CD4-positive, alpha-beta T cell treated with Interleukin-4 for 4 hours (primary cell): ENCODE measurements at places on chromosomes 6 and 20.

GRCh38 chr20:11686820-11687543 is 230.7 kb upstream of the BTBD3 start:
- no peak for DNase-seq

- DNase-seq = peak; percentile 62
These were observed 119.4 kb downstream of the NCOA3 start for GRCh38 chr20:47620808-47621805.

- DNase-seq = no peak
These were observed 348.0 kb upstream of the JARID2 start for GRCh38 chr6:14897831-14898230.

GRCh38 chr6:44122801-44123200 is 4.5 kb downstream of the MRPL14 start:
- peak; percentile 48 for DNase-seq

GRCh38 chr6:87308970-87309369 is 13.4 kb upstream of the SMIM8 start:
- DNase-seq = no peak

- DNase-seq = no peak
These were observed 126.1 kb downstream of the PLCB4 start for GRCh38 chr20:9195031-9195430.

DNA sequence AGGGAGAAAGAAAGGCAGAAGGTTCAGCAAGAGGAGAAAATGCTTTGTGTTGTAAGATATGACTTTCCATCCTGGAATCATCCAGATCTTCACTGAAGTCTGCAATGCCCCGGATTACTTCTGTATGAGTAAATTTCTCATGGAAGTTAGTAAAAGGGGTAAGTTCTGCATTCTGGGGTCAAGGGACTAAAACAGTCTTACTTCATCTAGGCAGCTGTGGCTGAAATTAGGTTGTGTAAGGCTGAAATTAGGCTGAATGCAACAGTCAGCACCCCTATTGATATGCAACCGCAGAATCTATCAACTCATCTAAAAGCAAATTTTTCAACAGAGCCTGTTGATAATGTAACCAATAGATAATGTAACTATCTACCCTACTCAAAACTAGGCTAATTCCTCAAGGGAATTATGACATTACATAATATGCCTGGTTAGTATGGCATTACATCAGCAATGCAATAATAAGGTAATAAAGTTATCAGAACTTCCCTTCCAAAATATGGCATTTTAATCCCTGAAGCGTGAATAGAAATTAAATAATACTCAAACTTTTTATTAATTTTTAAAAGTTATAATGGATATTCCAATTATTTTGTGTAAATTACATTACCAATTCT is 671.7 kb upstream of the CITED2 start:
- no peak for DNase-seq

GRCh38 chr20:41086402-41087324 is 50.7 kb upstream of the PLCG1 start:
- DNase-seq = no peak

GRCh38 chr20:2089447-2089846 is 12.2 kb upstream of the STK35 start:
- no peak for DNase-seq

DNA sequence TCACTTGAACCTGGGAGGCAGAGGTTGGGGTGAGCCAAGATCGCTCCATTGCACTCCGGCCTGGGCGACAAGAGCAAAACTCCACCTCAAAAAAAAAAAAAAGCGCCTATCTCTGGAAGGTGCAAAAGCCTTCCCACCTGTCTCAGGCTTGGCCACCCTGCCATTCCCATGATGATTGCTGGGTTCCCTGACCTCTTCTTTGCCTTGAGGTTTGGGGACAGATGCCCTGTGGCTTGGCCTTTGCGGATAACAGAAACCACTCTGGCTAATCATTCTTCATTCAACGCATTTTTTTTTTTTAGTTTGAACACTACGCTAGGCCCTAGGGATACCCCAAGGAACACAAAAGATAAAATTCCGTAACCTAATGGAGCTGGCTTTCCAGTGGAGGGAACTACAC is 6.8 kb upstream of the HMGA1 start:
- no peak for DNase-seq

- DNase-seq = peak; percentile 46
These were observed 792 bp upstream of the MICA start for GRCh38 chr6:31402324-31403282.

DNA sequence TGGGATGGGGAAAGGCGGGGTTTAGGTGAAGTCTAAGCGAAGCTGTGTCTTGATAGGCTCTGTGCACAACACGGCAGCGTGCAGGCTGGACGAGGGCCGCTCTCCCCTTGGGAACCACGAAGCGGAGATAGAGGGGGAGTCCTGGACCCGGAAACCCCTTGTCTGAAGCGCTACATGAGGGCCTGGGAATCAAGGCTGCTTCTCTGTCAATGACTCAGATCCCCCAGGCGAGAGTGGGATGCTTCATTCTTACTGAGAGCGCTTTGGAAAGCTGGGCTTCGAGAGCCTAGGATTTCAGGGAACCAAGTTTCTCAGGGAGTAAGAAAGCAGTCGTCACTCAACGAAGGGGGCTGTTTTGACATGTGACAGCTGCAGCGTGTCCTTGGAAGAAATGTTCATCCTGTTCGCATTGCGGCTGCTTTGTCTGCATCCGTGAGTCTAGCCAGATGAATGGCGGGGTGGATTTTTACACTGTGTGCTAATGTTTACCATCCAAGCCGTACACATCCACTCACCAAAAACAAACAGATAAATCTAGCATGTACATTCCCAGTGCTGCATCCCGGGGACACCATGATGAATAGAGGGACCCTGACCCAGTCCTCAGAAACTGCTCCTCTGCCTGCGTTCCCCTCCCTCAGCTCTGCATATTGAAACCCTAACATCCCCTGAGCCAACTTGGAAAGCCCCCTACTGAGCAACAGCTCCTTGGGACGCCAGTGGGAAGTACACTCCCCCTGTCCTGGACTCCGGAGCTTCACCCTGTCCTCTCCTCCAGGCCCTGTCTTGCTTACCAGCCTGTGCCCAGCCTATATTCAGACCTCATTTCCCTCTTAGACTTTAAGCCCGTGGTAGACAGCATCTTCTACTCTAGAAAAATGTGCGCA is 24.5 kb upstream of the RTF2 start:
- DNase-seq = no peak

DNA sequence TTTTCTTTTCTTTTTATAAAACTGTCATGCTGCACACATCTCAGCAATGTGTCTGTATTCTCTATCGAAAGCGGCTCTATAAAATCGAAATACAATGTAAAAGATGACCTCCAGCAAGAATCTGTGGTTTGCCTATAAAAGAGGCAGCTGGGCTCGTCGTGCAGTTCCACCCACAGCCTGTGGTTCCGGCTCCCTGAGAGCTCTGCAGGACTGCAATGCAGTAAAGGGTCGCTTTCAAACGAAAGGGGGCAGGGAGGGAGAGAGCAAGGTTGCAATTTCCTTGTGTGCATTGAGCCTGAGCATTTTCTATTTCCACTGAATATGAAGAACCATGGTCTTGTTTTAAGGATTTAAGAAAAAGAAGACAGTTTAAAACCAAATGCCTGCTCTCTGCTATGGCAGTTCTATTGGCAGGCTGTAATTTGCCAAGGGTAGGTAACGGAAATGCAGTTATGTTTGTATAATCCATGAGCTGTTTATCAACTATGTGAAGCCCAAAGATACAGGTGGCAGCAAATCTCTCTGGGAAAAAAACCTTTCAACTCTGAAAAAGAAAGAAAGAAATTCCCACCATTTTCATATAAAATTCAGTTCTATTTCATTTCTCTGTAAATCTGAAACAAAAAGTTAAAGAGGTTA is 236.5 kb downstream of the HACE1 start:
- no peak for DNase-seq

DNA sequence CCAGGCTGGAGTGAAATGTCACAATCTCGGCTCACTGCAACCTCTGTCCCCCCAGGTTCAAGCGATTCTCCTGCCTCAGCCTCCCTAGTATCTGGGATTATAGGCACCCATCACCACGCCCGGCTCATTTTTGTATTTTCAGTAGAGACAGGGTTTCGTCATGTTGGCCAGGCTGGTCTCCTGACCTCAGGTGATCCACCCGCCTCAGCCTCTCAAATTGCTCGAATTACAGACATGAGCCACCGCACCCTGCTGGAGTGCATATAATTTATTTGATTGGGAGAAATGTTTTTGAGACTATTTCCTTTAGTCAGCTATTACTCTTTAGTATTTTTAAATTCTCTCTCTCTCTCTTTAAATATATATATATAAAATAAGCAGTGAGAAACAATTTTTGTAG is 29.8 kb downstream of the FAM83B start:
- DNase-seq = no peak

DNA sequence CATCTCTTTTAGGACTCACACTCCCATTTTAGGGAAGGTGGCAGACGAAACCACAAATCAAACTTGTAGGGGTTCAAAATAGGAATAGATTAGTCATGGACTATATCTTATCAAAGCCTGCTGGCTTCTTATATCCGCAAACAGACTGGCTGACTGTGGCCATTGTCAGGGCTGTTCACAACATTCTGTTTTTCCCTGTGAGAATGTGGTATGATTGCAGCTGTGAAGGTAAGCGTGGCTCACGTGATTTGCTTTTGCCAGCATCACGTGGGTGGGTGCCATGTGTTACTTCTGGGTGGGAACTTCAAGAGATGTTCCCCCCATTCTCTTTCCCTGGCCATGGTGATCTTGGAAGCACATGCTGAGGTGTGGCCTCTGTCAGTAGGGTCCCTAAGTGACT is 5.9 kb downstream of the IP6K3 start:
- DNase-seq = no peak

GRCh38 chr6:53241938-53242337 is 93.3 kb upstream of the GCM1 start:
- DNase-seq = no peak

DNA sequence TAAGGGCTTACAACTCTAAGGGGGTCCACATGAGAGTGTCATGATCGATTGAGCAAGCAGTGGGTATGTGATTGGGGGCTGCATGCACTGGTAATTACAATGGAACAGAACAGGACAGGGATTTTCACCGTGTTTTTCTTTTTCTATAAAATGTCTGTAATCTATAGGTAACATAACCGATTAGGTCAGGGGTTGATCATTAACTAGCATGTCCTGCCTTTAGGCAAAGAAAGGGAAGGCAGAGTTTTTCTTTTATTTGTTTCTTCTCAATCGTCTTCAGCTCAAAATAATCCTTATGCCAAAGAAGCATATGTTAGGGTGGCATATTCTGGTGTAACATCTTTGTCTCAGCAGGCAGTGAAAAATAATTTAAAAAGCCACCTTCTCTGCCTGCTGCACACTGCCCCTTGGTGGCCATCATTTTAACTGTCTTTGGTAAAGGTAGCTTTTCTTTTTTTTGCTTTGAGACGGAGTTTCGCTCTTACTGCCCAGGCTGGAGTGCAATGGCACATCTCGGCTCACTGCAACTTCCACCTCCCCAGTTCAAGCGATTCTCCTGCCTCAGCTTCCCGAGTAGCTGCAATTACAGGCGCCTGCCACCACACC is 9.7 kb upstream of the CEP43 start:
- peak; percentile 58 for DNase-seq

GRCh38 chr6:145761584-145761983 is 26.3 kb upstream of the EPM2A start:
- no peak for DNase-seq

DNA sequence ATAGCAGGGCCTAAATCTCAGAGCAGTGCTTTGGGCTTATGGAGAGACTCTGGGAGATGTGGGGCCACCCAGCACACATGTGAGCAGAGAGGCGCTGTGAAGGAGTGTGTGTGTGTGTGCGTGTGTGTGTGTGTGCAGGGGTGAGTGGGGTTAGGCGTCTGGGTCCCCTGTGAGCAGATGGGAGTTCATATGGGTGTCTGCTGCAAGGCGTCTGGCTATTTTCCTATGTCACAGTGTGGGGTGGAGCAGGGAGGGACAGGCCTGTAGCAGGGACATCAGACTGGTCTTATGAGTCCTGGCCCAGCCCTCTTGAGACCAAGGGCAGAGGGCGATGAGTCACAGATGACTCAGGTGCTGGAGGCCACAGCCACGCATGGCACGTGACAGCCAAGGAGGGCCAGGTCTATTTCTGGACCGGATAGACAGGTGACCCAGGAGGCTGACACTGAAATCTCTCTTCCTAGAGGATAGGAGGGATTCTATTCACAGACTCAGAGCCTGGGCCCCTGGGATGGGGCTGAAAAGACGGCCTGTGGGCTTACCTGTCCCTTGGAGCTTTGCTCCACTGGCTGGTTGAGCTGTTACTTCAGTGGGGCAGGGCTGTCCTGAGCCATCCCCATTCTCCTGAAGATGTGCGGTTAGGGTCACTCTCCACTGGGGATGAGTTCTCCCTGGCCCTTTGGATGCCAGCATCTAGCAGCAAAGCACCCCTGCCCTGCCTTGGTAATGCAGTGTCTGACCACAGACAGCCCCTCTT is 28.9 kb downstream of the VEGFA start:
- peak; percentile 8 for DNase-seq

DNA sequence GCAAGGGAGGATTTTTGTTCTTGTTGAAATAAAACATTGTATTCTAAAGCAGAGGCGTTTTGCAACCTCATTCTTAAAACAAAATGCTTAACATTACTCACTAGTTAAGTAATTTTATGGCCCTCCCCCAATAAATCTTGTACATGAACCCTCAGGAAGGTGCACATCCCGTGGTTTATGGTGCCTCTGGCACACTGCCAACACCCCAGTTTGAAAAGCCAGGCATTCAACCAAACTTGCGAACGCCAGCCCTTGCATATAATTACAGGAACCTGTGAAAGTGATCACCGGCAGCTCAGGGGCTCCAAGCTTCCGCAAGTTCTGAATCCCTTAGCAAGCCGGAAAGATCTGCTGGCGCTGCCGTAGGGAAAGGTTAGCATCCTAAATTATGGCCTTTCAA is 1109.0 kb upstream of the FLRT3 start:
- DNase-seq = no peak

DNA sequence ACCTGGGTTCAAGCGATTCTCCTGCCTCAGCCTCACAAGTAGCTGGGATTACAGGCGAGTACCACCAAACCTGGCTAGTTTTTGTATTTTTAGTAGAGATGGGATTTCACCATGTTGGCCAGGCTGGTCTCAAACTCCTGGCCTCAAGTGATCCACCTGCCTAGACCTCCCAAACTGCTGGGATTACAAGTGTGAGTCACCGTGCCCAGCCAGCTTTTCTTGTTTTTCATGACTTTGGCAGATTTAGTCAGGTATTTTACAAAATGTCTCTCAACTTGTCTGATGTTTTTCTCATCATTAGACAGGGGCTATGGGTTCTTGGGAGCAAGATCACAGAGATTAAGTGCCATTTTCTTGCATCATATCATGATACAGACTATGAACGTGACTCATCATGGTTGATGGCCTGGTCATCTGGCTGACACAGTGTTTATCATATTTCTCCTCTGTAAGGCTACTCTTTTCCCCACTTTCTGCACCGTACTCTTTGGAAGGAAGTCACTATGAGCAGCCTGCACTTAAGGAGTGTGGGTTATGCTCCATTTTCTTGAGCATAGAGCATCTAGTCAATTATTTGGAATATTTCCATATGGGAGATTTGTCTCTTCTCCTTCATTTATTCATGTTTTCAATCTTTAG is 67.8 kb downstream of the RNF182 start:
- no peak for DNase-seq

- no peak for DNase-seq
These were observed 2.9 kb upstream of the PKIG start for GRCh38 chr20:44579313-44580081.
